ENCODE measurements at places on chromosomes 12 and 14. TPM values are rescaled to one million over a fixed set of nuclear protein-coding genes. Genes with fewer than 3 reads are reported as not detected.

DNA sequence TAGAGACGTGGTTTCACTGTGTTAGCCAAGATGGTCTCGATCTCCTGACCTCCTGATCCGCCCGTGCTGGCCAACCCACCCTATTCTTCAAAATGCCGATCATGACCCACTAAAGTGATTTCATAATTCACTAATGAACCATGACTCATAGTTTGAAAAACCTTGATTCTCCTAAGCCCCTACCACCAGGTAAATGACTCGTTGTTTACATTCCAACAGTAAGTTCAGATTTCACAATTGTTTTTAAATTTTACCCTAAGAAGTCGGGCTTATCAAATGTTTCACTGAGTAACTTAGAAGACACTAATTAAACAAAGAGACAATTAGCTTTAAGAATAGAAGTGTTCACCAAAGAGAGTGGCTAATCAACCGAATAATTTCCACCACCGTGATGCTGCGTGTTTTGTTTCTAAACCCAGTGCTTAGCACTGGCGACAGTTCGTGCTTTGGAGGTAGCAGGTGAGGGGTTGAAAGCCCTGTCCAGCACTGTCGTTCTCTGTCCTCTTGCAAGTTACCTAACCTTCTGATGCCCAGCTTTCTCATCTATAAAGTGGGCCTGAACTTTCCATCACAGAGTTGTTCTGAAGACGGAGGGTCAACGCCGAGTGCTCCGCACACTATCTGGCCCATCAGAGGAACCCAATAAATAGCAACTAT is 136.5 kb downstream of the NTF3 start:
- DNase-seq = no peak

GRCh38 chr14:52352569-52352968 is 38.5 kb downstream of the PTGER2 start:
- DNase-seq = no peak

- no peak for DNase-seq
Observed at GRCh38 chr14:104609666-104610065, 5.1 kb upstream of the TMEM179 start.

- no peak for DNase-seq
Observed at GRCh38 chr12:100830003-100830795, 35.6 kb downstream of the ANO4 start.

DNA sequence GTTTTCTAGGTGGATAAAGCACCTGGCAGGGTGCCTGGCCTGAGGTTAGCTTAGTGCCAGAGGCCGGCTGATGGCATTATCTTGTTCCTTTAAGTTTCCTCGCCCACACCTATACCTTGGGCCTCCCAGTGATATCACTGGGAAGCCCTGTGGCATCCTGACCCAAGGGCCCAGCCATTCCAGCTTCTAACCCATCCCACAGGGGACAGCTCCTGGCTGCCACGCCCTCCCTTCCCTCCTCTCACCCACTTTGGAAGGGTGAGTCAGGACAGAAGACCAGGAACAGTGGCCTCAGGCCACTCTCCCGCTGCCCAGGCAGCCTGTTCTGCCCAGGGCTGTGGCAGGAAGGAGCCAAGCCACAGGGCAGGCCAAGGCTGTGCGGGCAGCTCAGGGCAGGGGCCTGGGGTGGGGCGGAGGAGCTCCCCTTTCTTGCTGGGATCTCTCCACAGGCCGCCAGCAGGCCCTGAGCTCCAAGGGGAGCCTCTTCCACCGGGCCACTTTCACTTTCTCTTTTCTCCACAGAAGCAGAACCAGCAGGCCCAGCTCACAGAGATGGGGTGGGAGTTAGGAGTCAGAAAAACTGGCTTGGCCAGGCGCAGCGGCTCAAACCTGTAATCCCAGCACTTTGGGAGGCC is 75.1 kb downstream of the IRF2BPL start:
- DNase-seq = peak; percentile 89

DNA sequence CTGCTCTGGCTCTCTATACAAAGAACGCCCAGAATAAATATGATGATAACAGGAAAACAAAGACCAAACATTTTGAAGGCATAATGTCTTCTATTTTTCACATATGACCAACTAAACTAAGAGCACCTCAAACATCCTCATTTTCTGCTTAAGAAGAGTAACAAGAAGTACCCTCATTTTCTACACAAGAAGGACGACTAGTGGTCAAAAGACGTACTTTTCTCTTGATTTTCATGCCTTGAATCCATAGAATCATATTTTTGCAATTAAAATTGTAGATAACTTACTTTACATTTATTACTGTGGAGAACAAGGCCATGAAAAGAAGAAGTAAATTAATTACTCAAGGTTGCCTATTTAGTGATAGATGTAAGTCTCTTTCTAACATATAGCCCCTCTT is 358.6 kb downstream of the DUSP6 start:
- no peak for DNase-seq

- DNase-seq = no peak
Observed at GRCh38 chr14:56809270-56810146, 771 bp downstream of the OTX2 start.

DNA sequence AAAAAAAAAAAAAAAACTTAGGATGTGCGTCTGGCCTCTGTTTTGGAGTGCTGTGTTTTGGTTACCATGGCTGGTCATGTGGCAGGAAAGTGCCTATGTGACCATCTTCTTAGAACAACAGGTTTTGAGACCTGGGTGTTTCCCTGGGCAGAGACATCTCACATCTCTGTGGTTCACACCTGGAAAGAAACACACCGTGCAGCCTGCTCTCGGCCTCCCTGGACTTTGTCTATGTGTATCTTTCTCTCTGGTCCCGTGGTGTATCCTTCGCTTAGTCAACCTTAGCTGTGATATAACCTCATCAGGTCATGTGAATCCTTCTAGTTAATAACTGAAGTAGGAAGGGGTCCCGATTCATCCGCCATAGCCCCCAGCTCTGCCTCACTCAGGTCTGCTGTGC is 22.6 kb downstream of the ACADS start:
- no peak for DNase-seq

- no peak for DNase-seq
Observed at GRCh38 chr12:88844426-88844825, 264.2 kb upstream of the KITLG start.

DNA sequence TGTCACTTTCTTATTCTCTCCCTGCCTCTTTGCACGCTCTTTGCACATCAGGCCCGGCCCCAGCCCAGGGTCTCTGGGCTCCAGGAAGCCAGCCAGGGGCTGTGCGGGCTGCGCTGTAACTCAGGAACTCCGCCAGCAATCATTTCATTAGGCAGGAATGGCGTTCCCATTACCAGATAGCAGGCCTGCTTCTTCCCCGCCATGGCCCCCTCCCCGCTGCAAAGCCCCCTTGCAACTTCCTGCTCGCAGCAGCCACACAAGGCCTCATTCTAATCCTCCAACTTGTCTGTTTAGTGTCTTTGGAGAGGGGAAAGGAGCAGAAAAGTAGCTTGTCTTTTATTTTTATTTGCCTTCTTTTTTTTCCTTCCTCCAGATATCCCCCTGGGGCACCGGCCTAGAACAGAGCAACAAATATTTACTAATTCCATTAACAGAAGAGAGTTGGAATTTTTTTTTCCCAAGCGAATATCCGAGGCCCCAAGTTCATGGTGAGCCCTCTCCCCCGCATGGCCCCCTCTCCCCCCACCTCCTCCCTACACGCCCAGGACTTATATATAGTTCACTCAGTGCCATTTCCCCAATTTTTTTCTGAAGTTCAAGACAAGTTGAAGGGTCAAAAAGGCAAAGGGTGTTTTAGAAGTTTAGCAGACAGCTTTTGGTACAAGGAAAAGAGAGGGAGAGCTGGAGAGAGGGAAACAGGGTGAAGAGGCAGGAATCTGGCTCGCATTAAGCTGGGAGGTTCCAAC is 329.4 kb upstream of the TBX3 start:
- DNase-seq = no peak

GRCh38 chr12:67472539-67472938 is 176.0 kb upstream of the DYRK2 start:
- DNase-seq = peak; percentile 80

DNA sequence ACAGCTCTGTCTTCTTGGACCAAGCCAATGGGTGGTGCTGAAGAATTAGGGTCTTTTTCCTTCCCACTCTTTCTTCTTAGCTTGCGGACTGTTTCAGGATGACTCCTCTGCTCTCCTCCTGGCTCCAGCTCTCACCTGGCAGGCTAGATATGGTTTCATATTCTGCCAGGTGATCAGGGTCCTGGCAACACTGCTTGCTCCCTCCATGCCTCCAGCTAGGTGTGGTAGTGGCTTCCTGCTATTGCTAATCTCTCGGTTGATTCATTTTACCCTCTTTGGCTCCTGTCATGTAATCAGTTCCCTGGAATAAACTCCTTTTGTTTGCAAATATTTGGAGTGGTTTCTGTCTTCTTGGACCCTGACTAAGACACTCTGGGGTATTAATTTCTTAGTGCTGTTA is 4.3 kb upstream of the GZMH start:
- DNase-seq = no peak

GRCh38 chr12:56375598-56376434 is 13.2 kb upstream of the APOF start:
- no peak for DNase-seq

WNT1 gene
- not detected for total RNA-seq

SDR9C7 gene
- 0.27 TPM for total RNA-seq

USP44 gene
- total RNA-seq = 0.35 TPM

KCNH5 gene
- not detected for total RNA-seq

PDZRN4 gene
- not detected for total RNA-seq

PRB2 gene
- not detected for total RNA-seq

SYT1 gene
- not detected for total RNA-seq

Measured in cardiac septum (tissue), 1 donor.